ENCODE measurements at places on chromosomes 1 and 21.

DNA sequence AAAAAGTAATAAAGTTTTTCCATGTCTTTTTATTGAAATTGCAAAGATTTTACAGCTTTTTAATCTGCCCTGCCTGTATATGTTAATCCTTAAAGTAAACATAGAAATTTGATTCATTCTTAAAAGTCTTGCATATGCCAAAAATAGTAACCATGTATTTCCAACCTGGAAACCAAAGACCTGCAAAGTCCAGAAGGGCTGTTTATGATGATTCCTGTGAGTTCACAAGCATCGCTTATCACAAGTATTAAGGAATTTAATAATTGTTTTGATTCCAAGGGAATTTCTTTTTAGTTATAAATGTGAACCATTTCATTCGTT, 199.1 kb downstream of the PTPRC start:
- no peak for DNase-seq

GRCh38 chr1:147527941-147528936, 13.1 kb upstream of the BCL9 start:
- DNase-seq: no peak

- DNase-seq: no peak
Measured at GRCh38 chr21:32467291-32467690, 54.8 kb downstream of the EVA1C start.

- DNase-seq: no peak
Measured at GRCh38 chr1:87155648-87156047, 173.0 kb upstream of the LMO4 start.

DNA sequence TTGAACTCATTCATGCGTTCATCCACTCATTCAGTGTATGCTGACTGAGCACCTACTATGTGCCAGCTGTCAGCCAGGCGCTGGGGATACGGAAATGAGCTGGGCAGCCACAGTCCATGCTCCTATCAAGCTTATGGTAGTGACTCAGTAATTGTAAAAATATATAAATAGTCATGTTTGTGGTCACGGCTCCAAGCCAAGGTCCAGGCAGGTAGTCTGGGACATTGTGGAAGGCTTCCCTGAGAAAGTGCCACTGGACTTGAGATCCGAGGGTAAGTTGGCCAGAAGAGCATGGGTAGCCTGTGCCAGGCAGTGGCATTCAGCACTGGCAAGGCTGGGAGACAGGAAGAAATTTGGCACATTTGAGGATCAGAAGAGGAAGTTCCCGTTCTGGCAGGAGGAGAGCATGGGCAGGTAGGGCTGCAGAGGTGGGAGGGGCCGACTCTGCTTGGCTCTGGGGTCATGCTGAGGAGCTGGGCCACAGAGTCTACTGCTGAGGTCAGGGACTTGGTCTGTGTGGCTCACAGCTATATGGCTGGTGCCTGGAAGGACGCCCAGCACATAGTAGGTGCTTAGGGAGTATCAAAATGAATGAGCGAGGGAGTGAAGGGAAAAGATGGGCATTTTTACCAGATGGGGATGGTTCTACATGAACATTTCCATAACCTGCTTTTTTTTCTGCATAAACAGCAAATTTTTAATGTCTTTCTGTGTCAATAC, 6.9 kb downstream of the PTPRF start:
- DNase-seq: no peak

DNA sequence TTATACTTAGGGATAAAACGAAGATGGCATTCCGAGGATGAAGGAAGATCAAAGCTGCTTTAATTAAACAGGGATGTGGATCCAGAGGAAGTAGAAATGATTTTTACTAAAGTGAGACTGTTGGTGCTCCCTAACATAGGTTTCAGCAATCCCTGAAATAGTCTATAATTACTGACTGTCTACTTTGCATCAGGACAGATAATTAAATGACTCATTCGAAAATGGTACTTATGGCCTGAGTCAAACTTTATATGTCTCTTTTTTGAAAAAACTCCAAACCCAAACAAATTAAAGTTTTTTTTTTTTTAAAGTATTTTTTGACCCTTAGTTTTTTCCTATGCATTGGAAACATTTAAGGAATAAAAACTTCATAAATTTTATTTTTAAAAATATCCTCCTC, 90.3 kb downstream of the LYST start:
- no peak for DNase-seq

- no peak for DNase-seq
Measured at GRCh38 chr1:43451701-43452532, 1.8 kb downstream of the HYI start.

- no peak for DNase-seq
Measured at GRCh38 chr1:211013346-211014240, 120.4 kb downstream of the KCNH1 start.

GRCh38 chr1:234976861-234977680, 151.6 kb downstream of the TOMM20 start:
- no peak for DNase-seq

DNA sequence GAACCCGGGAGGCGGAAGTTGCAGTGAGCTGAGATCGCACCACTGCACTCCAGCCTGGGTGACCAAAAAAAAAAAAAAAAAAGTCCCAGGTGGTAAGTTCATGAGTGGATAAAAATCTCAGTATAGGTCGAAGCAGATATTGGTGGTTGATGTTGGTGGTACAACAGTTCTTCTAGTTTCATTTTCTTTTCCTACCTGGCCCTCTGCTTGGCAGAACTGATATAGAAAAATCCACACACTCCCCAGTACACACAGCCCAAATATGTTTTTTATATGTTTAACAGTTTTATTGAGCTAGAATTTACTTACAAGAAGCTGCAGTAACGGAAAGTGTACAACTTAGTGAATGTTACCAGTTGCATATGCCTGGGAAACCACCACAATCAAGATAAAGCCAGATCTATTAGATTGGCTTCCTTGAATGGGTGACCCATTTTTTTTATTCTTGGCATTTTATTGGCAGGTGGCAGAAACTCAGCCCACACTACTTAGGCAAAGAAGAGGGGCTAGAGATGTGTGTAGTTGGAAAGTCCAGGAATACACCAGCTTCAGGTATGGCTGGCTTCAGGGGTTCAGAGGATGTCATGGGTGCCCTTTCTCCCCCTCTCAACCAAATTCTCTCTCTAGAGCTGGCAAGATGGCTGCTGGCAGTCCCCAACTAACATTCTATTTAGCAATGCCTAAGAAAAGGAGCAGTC, 118.3 kb upstream of the SLC25A33 start:
- no peak for DNase-seq

GRCh38 chr1:74430342-74430934, 82.0 kb downstream of the LRRC53 start:
- no peak for DNase-seq

GRCh38 chr1:102628109-102628613, 480.2 kb downstream of the COL11A1 start:
- no peak for DNase-seq
